ENCODE measurements at places on chromosomes 16 and 17. TPM values are rescaled to one million over a fixed set of nuclear protein-coding genes. Genes with fewer than 3 reads are reported as not detected.

The NPIPB13 gene
- not detected for polyA plus RNA-seq

DNA sequence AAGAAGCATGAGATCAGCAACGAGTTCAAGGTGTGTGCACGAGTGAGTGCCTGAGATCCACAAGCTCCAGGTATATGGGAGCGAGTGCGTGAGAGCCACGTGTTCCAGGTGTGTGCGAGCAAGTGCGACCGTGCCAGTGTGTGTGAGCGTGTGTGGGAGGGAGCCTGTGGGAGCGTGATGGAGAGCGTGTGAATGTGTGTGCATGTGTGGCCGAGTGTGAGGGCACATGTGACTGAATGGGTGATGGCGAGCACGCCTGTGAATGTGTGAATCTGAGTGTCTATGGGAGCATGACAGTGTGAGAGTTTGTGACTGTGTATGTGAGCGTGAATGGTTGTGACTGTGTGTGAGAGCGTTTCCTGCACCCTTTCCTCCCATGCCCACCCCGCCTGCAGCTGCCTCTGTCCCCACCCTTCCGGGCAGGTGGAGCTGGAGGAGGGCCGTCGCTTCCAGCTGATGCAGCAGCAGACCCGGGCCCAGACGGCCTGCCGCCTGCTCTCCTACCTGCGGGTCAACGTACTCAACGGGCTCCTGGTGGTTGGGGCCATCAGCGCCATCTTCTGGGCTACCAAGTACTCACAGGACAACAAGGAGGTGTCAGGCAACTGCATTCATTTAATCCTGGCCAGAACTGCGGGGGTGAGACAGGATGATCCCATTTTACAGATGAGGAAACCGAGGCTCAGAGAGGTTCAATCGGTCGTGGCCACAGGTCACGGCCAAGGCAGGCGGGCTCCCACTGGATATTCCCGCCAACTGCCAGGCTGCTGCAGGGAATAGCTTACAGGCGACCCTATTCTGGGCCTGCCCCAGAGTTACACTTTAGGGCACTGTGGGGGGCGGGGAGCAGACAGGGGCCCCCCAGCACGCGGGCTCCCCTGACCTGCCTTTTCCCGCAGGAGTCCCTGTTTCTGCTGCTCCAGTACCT is 3.7 kb downstream of the TMC8 start:
- H3K4me3 ChIP-seq = peak overlapping the region; percentile 82
- peaks cover 8% of the 10 kb centered on the region for H3K36me3 ChIP-seq
- no peaks in the 10 kb centered on the region for H3K27me3 ChIP-seq
- H3K4me1 ChIP-seq = peaks cover 90% of the 10 kb centered on the region

The NME4 gene
- 92.9 TPM for polyA plus RNA-seq

GRCh38 chr17:18004884-18005305 is 32.2 kb downstream of the DRC3 start:
- H3K36me3 ChIP-seq = peaks cover 18% of the 10 kb centered on the region
- no peak overlapping the region for H3K27ac ChIP-seq
- peaks cover 20% of the 10 kb centered on the region for H3K4me1 ChIP-seq

The TSR1 gene
- 14.2 TPM for polyA plus RNA-seq

The NAA38 gene
- polyA plus RNA-seq = 132 TPM

DNA sequence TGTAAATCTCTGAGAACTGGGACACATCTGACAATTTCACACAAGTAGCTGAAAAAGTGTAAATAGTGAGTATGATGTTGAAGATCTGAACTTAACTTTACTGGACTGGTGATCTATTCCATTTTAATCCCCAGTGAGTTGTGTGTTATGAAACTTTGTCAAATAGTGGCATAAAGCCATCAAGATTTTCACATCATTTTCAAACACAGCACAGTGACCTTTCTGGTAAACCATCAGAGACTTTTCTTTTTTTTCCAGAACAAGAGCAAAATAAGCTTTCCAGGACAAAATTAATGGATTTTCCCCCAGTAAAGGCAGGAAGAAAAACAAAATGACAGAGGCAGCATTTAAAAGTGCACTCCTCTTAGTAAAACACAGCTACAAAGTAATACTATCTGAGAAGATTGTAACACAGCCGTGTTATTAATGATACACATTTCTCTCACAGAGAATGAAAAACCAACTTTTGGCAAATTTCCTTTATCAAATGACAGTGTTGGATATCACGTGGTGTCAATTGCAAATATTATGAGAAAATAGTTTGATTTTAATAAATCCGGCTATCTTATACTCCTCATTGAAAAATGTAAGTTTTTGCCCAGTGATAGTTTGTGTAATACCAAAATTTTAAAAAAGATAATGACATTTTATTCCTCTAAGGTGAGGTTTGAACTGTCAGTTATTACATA is 16.8 kb upstream of the COL1A1 start:
- H3K4me3 ChIP-seq = no peak overlapping the region
- H3K36me3 ChIP-seq = no peaks in the 10 kb centered on the region
- no peak overlapping the region for H3K27ac ChIP-seq
- peaks cover 21% of the 10 kb centered on the region for H3K27me3 ChIP-seq

GRCh38 chr17:83185023-83186002 is 105.9 kb downstream of the METRNL start:
- no peak overlapping the region for H3K27ac ChIP-seq
- no peaks in the 10 kb centered on the region for H3K36me3 ChIP-seq
- peaks cover 12% of the 10 kb centered on the region for H3K27me3 ChIP-seq
- no peak overlapping the region for H3K4me3 ChIP-seq

The ZPBP2 gene
- polyA plus RNA-seq = 0.38 TPM

- no peaks in the 10 kb centered on the region for H3K4me1 ChIP-seq
- no peak for DNase-seq
- H3K27ac ChIP-seq = no peak overlapping the region
- no peaks in the 10 kb centered on the region for H3K27me3 ChIP-seq
- H3K36me3 ChIP-seq = peaks cover 6% of the 10 kb centered on the region
Observed at GRCh38 chr17:32658470-32659418, 172.0 kb downstream of the CDK5R1 start.

- H3K36me3 ChIP-seq = no peaks in the 10 kb centered on the region
- H3K4me3 ChIP-seq = no peak overlapping the region
- H3K27me3 ChIP-seq = no peaks in the 10 kb centered on the region
Observed at GRCh38 chr17:2138761-2139160, 83.9 kb downstream of the HIC1 start.

- H3K27ac ChIP-seq = peak overlapping the region; percentile 85
- DNase-seq = peak; percentile 36
- no peaks in the 10 kb centered on the region for H3K27me3 ChIP-seq
- peak overlapping the region; percentile 86 for H3K4me3 ChIP-seq
- peaks cover 90% of the 10 kb centered on the region for H3K4me1 ChIP-seq
Observed at GRCh38 chr16:10896723-10897122, 19.7 kb downstream of the CIITA start.

- peaks cover 73% of the 10 kb centered on the region for H3K4me1 ChIP-seq
- no peaks in the 10 kb centered on the region for H3K27me3 ChIP-seq
- H3K36me3 ChIP-seq = peaks cover 5% of the 10 kb centered on the region
- H3K27ac ChIP-seq = no peak overlapping the region
- peak overlapping the region; percentile 62 for H3K4me3 ChIP-seq
Observed at GRCh38 chr17:64401941-64402340, 11.3 kb upstream of the PECAM1 start.

GRCh38 chr16:24191876-24192402 is 64.2 kb upstream of the CACNG3 start:
- H3K4me1 ChIP-seq = peaks cover under 1% of the 10 kb centered on the region
- H3K36me3 ChIP-seq = peaks cover 42% of the 10 kb centered on the region

The FBXW10B gene
- polyA plus RNA-seq = not detected

- DNase-seq = no peak
- peaks cover 3% of the 10 kb centered on the region for H3K4me1 ChIP-seq
- H3K4me3 ChIP-seq = no peak overlapping the region
Observed at GRCh38 chr17:42212382-42212781, 18.1 kb upstream of the GHDC start.

- no peak for DNase-seq
- peaks cover 9% of the 10 kb centered on the region for H3K4me1 ChIP-seq
- peaks cover 6% of the 10 kb centered on the region for H3K36me3 ChIP-seq
- no peak overlapping the region for H3K27ac ChIP-seq
Observed at GRCh38 chr16:81337097-81337496, 22.3 kb downstream of the GAN start.

The CPNE2 gene
- polyA plus RNA-seq = 0.94 TPM

The ITGAE gene
- polyA plus RNA-seq = 176 TPM

The DCAKD gene
- polyA plus RNA-seq = 11.3 TPM

GRCh38 chr17:40457964-40458791 is 14.9 kb downstream of the IGFBP4 start:
- DNase-seq = no peak
- H3K36me3 ChIP-seq = no peaks in the 10 kb centered on the region
- no peak overlapping the region for H3K27ac ChIP-seq

DNA sequence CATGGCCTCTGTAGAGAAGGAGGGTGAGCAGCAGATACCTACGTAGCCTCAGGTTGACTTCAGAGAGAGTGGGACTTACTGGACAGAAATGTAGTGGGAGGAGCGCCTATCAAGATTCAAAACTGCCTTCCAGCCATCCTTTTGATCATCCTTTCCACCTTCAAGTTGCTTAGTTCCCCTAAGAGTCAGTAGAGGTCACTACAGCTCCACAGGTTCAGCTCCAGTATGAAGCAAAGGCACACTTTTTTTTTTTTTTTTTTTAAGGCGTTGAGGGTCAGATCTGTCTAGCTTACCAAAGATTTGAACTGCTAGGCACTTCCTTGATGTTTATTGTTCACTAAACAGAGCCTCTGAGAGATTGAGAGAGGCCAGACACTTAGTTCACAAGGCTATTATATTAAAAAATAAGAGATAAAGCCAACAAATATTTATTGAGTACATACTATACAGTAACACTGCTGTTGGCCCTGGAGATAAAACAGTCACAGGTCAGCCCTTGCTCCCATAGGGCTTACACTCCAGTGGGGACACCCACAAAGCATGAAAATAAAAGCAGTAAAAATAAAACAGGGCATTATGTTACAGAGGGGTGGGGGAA is 3.1 kb downstream of the RNF227 start:
- H3K27me3 ChIP-seq = no peaks in the 10 kb centered on the region
- H3K4me3 ChIP-seq = no peak overlapping the region
- H3K27ac ChIP-seq = peak overlapping the region; percentile 39
- DNase-seq = peak; percentile 61
- H3K4me1 ChIP-seq = peaks cover 23% of the 10 kb centered on the region

GRCh38 chr17:59406808-59407381 is 75.4 kb downstream of the YPEL2 start:
- peaks cover 11% of the 10 kb centered on the region for H3K36me3 ChIP-seq
- DNase-seq = no peak
- no peak overlapping the region for H3K4me3 ChIP-seq
- no peak overlapping the region for H3K27ac ChIP-seq

The ACBD4 gene
- 19.3 TPM for polyA plus RNA-seq

The SLC35G6 gene
- not detected for polyA plus RNA-seq

The MRC2 gene
- not detected for polyA plus RNA-seq

The ABCC12 gene
- not detected for polyA plus RNA-seq

The B9D1 gene
- polyA plus RNA-seq = 2.0 TPM
